Aorta (tissue), 5 donors: ENCODE measurements at places on chromosomes 4 and X.

- H3K4me1 ChIP-seq: no peaks in the 10 kb centered on the region
- no peaks in the 10 kb centered on the region for H3K27me3 ChIP-seq
- DNase-seq: no peak
- H3K4me3 ChIP-seq: no peak overlapping the region
- H3K36me3 ChIP-seq: no peaks in the 10 kb centered on the region
- no peak overlapping the region for H3K27ac ChIP-seq
Measured at GRCh38 chr4:163179207-163179606, 12.5 kb upstream of the NAF1 start.

- H3K4me1 ChIP-seq: peaks cover 3% of the 10 kb centered on the region
- H3K4me3 ChIP-seq: no peak overlapping the region
- H3K27ac ChIP-seq: no peak overlapping the region
- no peak for DNase-seq
- H3K27me3 ChIP-seq: no peaks in the 10 kb centered on the region
Measured at GRCh38 chr4:138092060-138092459, 150.1 kb downstream of the SLC7A11 start.

DNA sequence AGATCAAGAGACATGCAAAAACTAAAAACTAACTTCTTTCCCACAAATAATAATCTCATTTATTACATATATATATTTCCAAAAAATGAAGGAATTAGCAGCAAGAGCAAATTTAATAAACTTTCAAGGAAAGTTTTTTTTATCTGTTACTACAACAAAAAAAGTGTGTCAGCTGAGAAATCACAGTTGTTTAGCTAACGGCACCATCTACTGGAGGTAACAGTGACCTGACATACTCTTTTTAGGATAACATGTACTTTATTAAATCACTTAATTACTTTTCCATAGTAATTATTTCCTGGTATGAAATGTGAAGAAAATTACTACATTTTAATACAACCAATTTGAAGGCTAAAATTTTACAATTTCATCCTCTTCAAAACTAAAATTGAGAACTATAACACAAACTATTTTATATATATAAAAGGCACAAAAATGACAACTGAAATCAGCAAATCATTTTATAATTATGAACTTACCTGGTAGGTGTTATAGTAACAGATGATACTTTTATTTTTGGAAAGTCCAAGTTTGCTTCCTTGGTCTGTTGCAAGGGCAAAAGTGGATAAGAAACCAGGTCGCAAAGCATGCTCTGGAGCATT lies 9.1 kb downstream of the LAMTOR3 start:
- H3K4me1 ChIP-seq: no peaks in the 10 kb centered on the region
- no peak overlapping the region for H3K27ac ChIP-seq
- H3K27me3 ChIP-seq: no peaks in the 10 kb centered on the region
- no peak for DNase-seq

DNA sequence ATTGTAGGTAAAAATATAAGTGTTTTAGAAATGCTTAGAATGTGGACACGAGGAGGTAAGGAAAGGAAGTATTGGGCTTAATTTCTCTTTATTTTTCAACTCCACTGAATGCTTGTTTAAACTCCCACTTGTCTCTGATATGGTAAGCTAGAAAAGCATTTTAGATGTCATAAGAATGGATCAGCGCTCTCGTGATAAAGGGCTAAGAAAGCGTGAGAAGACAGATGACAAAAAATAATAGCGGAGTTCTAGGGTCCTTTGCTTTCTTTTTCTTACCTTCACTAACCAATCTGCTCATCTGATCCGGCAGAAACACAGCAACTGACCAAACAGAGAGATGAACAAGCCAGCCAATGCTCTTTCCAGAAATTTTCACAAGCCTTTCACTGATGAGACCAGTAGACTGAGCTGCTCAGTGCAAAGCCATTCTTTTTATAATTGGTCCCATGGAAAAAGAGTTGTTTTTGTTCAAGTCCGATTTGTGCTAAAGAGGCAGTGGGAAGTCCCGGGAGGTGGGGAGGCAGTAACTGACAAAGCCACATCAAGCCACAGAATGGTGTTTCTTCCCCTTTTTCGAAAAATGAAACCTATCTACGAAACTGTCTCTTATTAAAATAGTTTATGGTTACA lies at the start of gene TASL:
TASL (minus strand) TSS at position 405 of the 630 bp plus-strand sequence. CDS start 17,411 bp downstream, outside the sequence.
- no peaks in the 10 kb centered on the region for H3K36me3 ChIP-seq
- H3K27ac ChIP-seq: no peak within 1 kb of the TSS
- no peaks in the 10 kb centered on the region for H3K27me3 ChIP-seq

- H3K4me3 ChIP-seq: no peak overlapping the region
- DNase-seq: no peak
- no peaks in the 10 kb centered on the region for H3K36me3 ChIP-seq
- no peaks in the 10 kb centered on the region for H3K4me1 ChIP-seq
Measured at GRCh38 chr4:67576538-67576937, 18.0 kb downstream of the STAP1 start.
